ENCODE measurements at places on chromosomes 6 and 20.

DNA sequence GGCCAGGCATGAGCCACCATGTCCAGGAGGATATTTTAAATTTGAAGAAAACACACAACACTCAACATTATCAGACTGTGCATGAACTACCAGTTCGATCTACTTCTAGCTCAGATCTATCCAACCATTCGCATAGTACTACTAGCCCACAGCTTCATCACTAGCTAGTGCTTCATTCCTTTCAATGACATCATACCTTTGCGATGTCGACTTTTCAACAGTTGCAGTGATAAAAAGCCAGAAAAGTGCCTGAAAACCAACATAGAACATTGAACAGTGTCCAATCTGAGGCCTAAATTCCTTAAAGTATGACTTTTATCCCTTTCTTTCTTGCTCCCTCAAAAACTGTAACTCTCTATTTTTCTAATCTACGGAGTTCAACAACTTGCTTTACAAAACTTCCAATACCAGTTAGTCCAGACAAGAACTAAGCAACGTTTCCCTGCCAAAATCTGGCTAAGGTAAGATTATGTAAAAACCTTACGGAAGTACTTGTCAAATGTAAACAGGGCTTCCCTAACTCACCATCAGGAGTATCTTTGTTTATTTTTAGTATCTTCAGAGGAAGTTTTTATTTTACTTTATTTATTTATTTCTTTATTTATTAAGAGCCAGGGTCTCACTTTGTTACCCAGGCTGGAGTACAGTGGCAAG is 434.0 kb upstream of the JARID2 start:
- no peak for DNase-seq

- no peak for DNase-seq
Measured at GRCh38 chr6:53343092-53343491, 5.7 kb downstream of the ELOVL5 start.

GRCh38 chr6:32046450-32047083 is 8.4 kb downstream of the CYP21A2 start:
- DNase-seq, result no peak

- no peak for DNase-seq
Measured at GRCh38 chr6:106764353-106764980, 135.1 kb downstream of the QRSL1 start.

GRCh38 chr6:27761391-27761790 is 150.8 kb downstream of the OR2B2 start:
- DNase-seq, result no peak

DNA sequence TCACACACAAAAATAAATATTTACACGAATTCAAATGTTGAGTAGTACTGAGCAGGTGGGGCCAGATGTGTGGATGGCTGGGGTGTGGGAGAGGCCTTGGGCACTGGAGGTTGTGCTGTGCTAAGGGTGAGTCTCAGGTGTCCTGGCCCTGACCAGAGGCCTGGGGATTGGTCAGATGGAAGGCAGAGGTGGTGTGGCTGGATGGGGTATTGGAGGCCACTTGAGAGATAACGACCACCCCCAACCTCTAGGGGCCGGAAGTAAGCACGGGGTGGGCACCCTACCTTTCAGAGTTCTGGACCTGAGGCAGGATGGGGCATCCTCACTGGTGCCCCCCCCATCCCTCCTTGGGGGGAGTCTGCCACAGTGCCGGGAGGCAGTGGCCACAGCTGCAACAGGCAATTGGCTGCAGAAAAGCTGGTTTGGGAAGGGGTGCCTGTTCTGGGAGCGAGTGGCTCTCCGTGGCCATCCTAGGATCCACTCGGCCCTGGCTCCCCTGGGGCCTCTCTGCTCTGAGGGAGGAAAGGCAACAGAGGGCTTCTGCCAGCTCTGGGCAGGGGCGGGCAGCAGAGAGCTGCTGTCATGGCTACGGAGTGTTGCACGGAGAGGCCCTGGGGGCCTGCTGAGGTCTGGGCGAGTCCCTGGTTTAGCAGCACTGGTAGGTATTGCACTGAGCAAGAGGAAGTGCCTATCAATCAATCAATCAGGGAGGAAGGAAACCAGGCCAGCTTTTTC is 87.6 kb downstream of the ASXL1 start:
- DNase-seq, result no peak

DNA sequence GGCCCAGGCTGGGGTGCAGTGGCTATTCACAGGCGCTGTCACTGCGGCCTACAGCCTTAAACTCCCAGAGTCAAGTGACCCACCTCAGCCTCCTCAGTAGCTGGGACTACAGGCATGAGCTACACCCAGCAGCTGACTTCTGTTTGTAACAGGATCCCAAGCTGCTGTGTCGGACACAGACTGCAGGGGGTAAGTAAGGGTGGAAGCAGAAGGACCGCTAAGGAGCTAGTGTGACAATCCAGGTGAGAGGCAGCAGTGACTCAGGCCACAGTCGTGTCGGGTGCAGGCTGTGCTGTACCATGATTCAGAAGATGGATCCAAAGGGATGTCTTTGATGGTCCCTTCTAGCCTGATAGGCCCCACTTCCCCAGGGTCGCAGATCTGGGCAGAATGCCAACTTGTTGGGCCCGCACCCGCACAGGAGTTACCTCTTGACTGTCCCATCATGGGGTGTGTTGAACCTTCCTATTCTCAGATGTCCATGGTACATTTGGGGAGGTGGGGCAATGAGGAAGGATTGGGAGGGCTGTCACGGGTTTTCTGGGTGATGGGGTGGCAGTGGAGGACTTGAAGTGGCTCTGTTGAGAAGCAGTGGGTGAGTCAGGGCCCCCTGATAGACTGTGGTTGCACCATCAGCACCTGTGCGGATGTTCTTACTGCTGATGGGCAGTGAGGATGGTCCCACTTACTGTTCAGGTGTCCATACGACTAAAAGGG is 25.3 kb downstream of the AAR2 start:
- DNase-seq, result no peak

- DNase-seq, result no peak
Measured at GRCh38 chr6:47196113-47196512, 113.6 kb downstream of the TNFRSF21 start.

- no peak for DNase-seq
Measured at GRCh38 chr6:82995066-82995465, 70.6 kb downstream of the UBE3D start.

DNA sequence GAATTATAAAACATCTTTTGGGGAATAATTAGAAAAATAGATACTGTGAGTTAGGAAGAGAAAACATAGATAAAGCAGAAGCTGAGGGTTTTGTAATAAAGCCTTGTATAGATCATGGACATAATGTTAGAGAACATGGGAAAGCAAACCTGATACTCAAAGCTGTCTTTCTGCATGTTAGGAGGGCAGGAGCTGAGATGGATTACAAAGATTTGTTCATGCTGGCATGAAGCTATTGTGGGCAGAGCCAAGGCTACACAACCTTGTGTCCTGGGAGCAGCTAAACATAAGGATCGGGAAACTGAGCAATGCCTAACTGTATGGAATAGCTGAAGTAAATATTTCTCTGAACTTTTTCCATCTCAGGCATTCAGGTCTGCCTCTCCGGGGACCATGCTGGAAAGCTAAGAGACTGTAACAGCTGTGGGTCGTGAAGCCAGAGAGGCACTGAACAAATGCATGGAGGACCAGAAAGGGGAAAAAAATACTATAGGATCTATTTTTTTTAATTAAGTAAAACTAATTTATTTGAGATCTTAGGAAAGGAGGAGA is 28.2 kb upstream of the CNKSR3 start:
- no peak for DNase-seq

- DNase-seq, result no peak
Measured at GRCh38 chr6:36729161-36729524, 31.5 kb downstream of the RAB44 start.

GRCh38 chr6:50720623-50721022 is 7.3 kb downstream of the TFAP2D start:
- DNase-seq, result no peak

- peak; percentile 31 for DNase-seq
Measured at GRCh38 chr20:50554694-50555579, 44.8 kb downstream of the PTPN1 start.

- DNase-seq, result no peak
Measured at GRCh38 chr6:49634092-49634835, 2.4 kb downstream of the RHAG start.

- no peak for DNase-seq
Measured at GRCh38 chr20:21312813-21313474, 9.8 kb downstream of the XRN2 start.

DNA sequence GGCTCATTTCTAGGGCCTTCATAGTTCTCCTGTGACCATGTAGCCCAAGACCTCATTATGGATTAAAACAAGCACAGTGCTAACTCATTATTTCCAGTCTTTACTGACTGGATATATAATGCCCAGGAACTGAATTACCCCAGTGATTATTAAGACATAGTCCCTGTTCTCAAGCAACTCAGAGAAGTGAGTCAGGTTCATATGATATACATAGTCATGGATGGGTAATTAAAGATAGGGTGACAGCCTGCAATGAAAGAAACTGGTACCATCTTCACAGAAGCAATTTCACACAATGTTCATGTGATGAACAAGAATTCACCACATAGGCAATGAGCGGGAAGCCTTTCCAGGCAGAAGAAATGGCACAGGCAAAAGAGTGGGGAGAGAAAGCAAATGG is 3.5 kb downstream of the TRIM27 start:
- DNase-seq, result no peak

GRCh38 chr6:151002491-151002935 is 137.0 kb downstream of the MTHFD1L start:
- no peak for DNase-seq

All from stimulated activated CD8-positive, alpha-beta memory T cell treated with anti-CD3 and anti-CD28 coated beads, Interleukin-4, amount 100 ng/mL, for 48 hours (primary cell).